Cardiac muscle cell (in vitro differentiated cells and primary cell): ENCODE measurements at places on chromosomes 7 and 10. TPM values are rescaled to one million over a fixed set of nuclear protein-coding genes. Genes with fewer than 3 reads are reported as not detected.

Gene EGR2
- 0.18 and 0.33 TPM in 2 replicates for total RNA-seq

Gene CYP2C19
- total RNA-seq, result not detected in 2 replicates

Gene OR2A42
- not detected in 2 replicates for total RNA-seq

Gene GNG11
- total RNA-seq, result 8.4 and 9.6 TPM in 2 replicates

Gene DYDC2
- total RNA-seq, result not detected in 2 replicates

Gene ATOH7
- total RNA-seq, result 0.11 TPM in 1 of 2 replicates, not detected in the other

- no peak overlapping the region for H3K27ac ChIP-seq
- DNase-seq, result no peak
- H3K4me1 ChIP-seq, result no peaks in the 10 kb centered on the region
- no peaks in the 10 kb centered on the region for H3K36me3 ChIP-seq
Measured at GRCh38 chr10:94677691-94678090, 5.8 kb upstream of the CYP2C18 start.

- peaks cover 20% of the 10 kb centered on the region for H3K36me3 ChIP-seq
- no peak overlapping the region for H3K27ac ChIP-seq
- no peak for DNase-seq
- no peaks in the 10 kb centered on the region for H3K4me1 ChIP-seq
Measured at GRCh38 chr10:1100691-1101368, 44.6 kb downstream of the WDR37 start.

GRCh38 chr7:120742372-120742771 lies 115.6 kb downstream of the TSPAN12 start:
- no peak overlapping the region for H3K27ac ChIP-seq
- H3K4me3 ChIP-seq, result no peak overlapping the region
- no peaks in the 10 kb centered on the region for H3K4me1 ChIP-seq

GRCh38 chr7:43856996-43857395 lies 12.3 kb downstream of the MRPS24 start:
- no peaks in the 10 kb centered on the region for H3K27me3 ChIP-seq
- H3K4me3 ChIP-seq, result no peak overlapping the region
- no peak overlapping the region for H3K27ac ChIP-seq

DNA sequence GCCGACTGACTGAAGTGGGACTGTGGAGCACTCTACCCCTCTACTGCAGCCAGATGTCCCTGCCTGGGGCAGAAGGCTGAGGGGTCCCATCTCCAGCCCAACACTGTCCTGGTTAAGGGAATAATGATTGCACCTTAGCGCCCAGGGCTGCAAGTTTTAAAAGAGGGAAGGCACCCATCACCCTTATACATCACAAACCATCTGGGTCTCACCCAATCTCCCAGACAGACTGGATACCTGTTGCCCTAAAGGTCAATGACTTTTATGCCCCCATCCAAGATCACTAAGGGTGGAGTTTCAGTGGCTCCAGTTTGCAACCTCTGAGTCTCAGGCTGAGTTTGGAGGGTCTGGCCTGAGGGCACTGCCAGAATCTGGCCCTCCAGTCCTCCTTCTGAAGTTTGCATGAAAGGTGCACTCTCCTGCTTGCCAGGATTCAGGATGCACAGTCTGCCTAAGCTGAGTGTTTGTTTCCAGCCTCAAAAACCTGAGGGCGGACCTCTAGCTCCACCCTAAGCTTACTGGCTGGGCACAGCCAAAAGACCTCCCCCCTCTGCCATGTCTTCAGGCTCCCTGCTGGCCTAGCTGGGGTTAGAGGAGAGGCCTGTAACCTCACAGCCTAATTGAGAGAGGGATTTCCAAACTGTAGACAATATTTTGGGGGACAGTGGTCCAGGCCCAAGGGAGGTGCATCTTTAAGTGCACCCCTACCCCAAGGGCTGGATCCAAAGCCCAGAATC lies 2.5 kb upstream of the EMX2 start:
- H3K27ac ChIP-seq, result no peak overlapping the region
- no peak for DNase-seq
- H3K4me3 ChIP-seq, result no peak overlapping the region
- H3K27me3 ChIP-seq, result peaks cover 100% of the 10 kb centered on the region
- H3K36me3 ChIP-seq, result no peaks in the 10 kb centered on the region
- H3K4me1 ChIP-seq, result peaks cover 3% of the 10 kb centered on the region
